Stimulated activated CD4-positive, alpha-beta T cell treated with anti-CD3 and anti-CD28 coated beads, Interleukin-1b, Interleukin-23, amount 100 ng/mL, for 1 hour (primary cell): ENCODE measurements at places on chromosomes 1 and 21.

DNA sequence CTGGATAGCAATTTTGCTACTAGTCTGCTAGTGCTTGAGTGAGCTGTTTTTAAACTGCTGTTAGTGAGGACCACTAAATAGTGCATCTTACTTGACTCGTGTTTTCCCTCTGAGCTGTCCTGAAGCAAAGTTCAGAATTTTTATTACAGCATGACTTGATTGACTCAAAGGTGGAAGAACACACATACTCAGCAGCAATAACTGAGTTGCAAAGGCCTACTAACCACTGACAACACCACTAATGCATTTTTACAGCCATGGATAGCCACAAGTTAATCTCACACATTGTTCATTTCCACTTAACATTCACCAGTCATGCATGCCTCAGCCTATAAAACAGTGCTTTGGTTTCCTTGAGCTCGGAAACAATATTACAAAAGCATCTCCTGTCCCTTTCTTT, 148.7 kb downstream of the RUNX1 start:
- DNase-seq, result no peak

DNA sequence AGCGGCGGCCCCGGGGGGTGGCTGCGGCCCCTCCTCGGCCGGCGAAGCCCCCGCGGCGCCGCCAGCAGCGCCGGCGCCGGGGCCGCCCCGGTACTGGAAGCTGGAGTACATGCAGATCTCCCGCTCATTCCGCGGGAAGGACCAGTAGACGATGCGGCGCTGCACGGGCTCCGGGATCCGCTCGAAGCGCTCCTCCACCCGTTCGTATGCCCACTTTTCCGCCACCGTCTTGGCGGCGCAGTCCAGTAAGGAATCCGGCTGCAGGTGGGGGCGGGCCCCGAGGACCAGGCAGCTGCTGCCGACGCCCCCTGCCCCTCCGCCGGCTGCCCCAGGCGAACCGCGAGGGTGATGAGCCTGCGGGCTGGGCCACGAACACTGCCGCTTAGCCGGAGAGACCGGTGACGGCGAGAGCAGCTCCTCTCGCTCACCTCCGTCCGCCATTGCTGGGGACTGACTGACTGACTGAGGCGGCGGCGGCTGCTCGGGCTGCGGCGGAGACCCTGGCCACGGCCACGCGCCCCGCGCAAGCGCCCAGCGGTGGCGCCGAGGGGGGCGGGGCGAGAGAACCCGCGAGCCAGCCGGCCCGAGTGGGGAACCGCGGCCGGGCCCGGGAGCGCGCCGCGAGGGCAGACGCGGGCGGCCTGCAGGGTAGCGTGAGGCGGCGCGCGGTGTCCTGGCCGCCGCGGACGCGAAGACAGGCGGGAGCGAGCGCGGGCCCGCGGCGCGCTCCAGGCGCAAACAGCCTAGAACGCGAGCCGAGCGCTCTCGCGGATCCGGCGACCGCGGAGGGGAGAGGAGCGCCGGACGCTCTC, at the start of gene ZSWIM5:
ZSWIM5 (minus strand) TSS at position 696 of the 812 bp plus-strand sequence; CDS start at position 441, 255 bp downstream.
- peak; percentile 30 for DNase-seq

- DNase-seq, result no peak
Measured at GRCh38 chr1:2230781-2231531, 2.8 kb downstream of the SKI start.

- no peak for DNase-seq
Measured at GRCh38 chr1:224169718-224170270, 13.2 kb upstream of the DEGS1 start.

DNA sequence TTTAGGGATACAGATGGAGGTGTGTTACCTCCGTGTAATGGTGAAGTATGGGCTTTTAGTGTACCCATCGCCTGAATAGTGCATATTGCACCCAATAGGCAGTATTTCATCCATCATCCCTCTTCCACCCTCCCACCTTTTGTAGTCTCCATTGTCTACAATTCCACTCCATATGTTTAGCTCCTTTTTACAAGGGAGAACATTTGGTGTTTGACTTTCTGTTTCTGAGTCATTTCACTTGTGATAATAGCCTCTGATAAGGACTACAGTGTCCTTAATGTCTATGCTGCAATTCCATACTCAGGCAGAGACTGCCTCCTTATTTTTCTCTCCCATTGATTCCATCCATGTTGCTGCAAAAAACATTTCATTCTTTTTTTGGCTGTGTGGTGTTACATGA, 48.7 kb downstream of the OVGP1 start:
- DNase-seq, result no peak

DNA sequence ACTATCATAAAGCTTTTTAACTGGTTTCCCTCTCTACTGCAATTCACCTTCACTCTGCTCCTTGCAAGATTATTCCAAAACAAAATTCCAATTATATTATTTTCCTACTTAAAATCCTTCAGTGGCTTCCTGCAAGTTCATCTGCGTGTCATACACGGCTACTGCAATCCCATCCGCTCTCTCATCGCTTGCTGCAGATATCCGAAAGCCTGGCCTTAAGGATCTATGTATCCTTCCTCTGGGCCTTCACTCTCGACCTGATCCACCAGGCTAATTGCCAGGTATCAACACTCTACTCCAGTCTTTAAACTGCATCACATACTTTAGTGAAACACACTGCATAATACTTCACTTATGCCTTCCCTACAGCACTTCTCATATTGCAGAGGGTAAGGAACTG, 44.0 kb downstream of the VAV3 start:
- DNase-seq, result no peak

- DNase-seq, result no peak
Measured at GRCh38 chr1:246214708-246215509, 292.2 kb downstream of the SMYD3 start.

- DNase-seq, result no peak
Measured at GRCh38 chr1:239367196-239367810, 19.1 kb upstream of the CHRM3 start.

- DNase-seq, result no peak
Measured at GRCh38 chr21:41307219-41307618, 9.4 kb upstream of the FAM3B start.

GRCh38 chr1:43586136-43586731, 55.6 kb downstream of the PTPRF start:
- no peak for DNase-seq

DNA sequence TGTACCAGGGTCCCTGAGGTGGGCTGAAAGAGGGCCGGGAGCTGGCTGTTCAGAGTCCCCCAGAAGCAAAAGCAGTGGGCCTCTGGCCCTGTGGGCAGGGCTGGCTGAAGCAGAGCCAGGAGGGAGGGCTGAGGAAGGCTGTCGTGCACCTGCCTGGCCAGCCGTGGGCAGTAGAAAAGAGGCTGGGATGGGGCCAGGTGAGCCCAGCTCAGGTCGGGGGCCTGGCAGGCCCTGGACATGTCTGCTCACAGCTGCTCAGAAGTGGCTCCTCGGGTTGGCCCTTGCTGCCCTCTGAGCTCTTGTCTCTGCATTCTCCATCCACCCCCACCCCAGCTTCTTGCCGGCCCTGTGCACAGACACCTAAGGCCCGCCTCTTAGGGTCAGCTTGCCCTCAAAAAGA, 60.0 kb downstream of the TCP10L start:
- DNase-seq, result no peak

DNA sequence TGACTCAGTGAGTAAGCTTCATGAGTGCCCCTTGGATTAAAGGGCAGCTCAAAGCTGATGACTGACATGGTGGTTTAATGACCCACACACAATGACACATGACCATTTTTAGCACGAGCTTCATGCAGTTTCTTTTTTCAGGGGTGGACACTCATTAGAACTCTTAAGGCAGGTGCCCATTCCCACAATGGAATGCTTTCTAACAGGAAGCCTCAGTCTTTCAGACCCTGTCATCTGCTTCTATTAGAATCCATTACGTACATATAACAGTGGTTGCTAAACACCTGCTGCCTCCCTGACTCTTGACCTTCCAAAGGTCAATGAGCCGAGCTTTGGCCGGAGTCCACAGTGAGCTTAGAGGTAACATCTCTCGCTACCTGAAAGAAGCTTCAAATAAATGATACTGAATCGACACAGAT, 27.4 kb downstream of the AKNAD1 start:
- DNase-seq, result no peak

DNA sequence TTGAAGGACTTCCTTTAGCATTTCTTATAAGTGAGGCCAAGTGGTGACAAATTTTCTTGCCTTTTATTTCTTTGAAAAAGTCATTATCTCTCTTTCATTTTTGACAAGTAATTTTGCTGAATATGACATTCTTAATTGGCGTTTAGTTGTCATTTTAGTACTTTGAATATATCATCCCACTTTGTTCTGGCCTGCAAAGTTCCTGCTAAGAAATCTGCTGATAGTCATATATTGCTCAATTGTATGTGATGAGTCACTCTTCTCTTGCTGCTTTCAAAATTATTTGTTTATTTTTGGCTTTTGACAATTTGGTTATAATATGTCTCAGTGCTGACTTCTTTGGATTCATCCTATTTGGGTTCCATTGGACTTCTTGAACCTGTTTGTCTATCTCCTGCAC, 312.6 kb downstream of the DUSP10 start:
- DNase-seq, result no peak

- DNase-seq, result no peak
Measured at GRCh38 chr1:225844236-225845061, 34.5 kb downstream of the EPHX1 start.

- no peak for DNase-seq
Measured at GRCh38 chr21:43693981-43694380, 24.9 kb upstream of the PDXK start.

DNA sequence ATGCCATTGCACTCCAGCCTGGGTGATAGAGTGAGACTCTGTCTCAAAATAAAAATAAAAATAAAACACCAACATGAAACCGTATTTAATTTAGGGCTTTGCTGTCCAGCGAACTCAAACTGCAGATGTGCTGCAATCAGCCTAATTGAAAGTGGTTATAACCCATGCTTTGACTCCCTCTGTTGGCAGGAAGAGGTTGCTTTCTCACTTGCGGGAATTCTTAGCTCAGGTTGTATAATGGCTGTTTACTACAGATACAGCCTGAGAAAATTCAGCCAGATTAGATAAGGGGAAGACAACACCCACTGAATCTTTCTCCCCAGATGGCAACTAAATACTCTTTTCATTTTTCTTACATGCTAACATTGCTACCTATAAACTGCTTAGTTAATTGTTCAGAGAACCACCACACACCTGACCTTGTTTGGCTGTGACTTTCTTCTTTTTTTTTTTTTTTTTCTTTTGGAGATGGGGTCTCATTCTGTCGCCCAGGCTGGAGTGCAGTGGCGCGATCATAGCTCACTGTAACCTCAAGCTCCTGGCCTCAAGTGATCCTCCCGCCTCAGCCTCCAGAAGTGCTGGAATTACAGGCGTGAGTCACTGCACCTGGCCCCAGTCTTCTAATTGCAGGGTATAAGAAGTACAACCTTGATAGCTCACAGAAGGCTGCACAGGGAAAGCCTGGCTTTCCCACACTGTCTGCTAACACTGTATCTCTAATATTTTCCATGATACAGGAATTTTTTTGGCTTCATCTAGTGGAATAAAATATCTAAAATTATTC, 34.6 kb downstream of the DNTTIP2 start:
- DNase-seq, result no peak

- DNase-seq, result no peak
Measured at GRCh38 chr1:206655471-206655882, 20.1 kb downstream of the DYRK3 start.

DNA sequence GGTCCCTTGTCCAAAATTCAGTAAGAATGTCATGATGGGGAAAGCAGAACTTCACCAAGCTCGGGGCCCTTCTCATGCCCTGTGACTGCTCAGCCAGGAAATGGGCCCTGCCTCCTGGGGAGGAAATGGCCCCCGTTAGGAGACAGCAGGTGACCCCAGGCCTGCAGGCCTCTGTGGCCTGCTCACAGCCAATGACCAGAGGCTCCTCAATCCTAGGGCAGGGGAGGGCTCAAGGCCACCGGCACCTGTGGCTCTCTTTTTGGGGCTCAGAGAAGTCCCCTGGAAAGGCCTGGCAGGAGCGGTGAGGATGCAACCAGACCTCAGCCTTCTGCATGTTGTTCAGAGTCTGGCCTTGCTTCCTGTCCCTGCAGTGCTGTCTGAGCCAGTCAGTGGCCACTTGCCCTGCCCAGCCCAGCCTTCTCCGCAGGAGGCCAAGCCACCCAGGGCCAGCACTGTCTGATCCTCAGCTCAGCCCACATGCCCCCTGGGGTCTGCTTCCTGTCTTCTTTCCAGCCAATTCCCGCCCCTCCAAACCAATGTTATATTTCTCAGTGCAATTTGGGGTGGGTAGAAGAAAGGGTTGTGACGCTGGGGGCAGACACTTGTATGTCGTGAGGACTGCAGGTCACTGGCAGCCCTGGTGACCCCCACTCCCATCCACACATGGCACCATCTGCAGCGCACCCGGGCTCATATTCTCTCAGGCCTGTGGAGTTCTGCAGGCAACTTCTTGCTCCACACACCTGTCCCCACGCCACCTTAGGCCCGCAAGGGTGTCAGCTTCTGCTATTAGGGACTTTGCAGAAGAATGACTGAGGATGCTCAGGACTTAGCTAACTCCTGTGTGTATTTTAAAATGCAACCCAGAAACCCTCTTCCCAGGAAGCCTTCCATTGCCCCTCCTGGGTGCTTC, 83.6 kb downstream of the ITPKB start:
- no peak for DNase-seq

- no peak for DNase-seq
Measured at GRCh38 chr1:202656057-202656456, 54.2 kb downstream of the SYT2 start.

DNA sequence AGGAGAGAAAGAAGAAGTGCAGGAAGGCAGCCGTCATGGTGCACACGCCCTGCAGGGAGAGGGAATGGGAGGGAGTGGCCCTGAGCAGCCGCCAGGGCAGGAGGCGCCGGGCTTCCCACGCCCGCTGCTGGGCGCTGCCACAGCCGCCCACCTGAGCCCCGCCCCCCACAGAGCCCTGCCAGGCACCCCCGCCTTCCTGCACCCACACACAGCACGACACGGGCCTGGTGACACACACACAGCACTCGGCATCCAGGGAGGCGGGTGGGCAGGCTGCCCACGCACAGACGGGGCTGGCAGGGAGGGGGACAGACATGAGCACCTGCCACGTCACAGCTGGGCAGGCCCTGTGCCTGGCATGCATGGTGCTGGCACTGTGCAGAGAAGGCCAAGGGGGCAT, 27.5 kb downstream of the ADGRB2 start:
- no peak for DNase-seq

GRCh38 chr21:44614161-44614631, 2.3 kb downstream of the KRTAP10-8 start:
- no peak for DNase-seq

- DNase-seq, result no peak
Measured at GRCh38 chr1:91487469-91487868, 13.2 kb upstream of the CDC7 start.

- no peak for DNase-seq
Measured at GRCh38 chr1:101453844-101454243, 217.0 kb downstream of the S1PR1 start.

- DNase-seq, result no peak
Measured at GRCh38 chr1:54709547-54710292, 5.9 kb upstream of the TTC4 start.

GRCh38 chr1:212242288-212242984, 42.8 kb upstream of the PPP2R5A start:
- no peak for DNase-seq

DNA sequence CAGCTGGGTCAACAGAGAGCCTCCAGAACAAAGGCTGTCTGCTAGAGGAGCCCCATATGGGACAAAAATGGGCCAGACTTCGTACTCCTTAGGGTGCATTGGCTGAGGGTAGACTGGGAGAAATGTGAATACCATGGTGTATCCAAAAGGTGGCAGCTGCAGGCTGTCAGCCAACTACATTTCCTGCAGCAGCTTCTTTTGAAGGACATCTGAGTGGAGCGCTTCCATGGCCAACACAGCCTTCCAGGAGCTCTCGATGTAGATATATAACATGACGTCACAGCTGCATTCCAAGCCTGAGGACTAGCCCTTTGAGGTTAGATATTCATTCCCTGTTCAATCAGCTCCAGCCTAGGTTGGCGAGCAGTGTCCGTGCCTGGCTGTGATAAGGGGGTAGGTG, 107.7 kb downstream of the MAB21L3 start:
- DNase-seq, result no peak
